Adrenal gland (tissue), 19 donors: ENCODE measurements at places on chromosomes 1 and 21. TPM values are rescaled to one million over a fixed set of nuclear protein-coding genes. Genes with fewer than 3 reads are reported as not detected.
A peak's percentile ranks its signal among the peaks of the same experiment; 100 is the strongest.

DMRTA2 gene
- polyA plus RNA-seq = 0.07 TPM

GUCA2A gene
- not detected for polyA plus RNA-seq

FCGR1A gene
- 63.5 TPM for polyA plus RNA-seq

MYBPH gene
- not detected for polyA plus RNA-seq

XCL2 gene
- polyA plus RNA-seq = 0.33 TPM

DSCAM gene
- 0.07 TPM for polyA plus RNA-seq

CFHR1 gene
- polyA plus RNA-seq = not detected

OBSCN gene
- polyA plus RNA-seq = 0.90 TPM

LCA5L gene
- 4.3 TPM for polyA plus RNA-seq

TRIM63 gene
- 0.24 TPM for polyA plus RNA-seq

KCND3 gene
- 1.4 TPM for polyA plus RNA-seq

LAX1 gene
- polyA plus RNA-seq = 0.66 TPM

TBCE gene
- polyA plus RNA-seq = 39.3 TPM

MSH4 gene
- 0.07 TPM for polyA plus RNA-seq

DNA sequence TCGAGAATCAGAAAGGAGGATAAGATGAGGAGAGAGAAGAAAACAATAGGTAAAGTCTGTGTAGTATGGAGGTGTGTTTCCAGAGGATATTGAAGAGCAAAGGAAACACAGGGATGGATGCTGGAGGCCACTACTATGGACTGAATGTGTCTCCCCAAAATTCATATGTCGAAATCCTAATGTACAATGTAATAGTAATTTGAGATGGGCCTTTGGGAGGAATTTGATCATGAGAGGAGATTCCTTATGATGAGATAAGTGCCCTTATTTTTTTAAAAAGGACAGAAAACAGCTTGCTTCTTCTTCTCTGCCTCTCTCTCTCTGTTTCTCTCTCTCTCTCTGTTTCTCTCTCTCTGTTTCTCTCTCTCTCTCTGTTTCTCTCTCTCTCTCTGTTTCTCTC lies 602.2 kb upstream of the ADAMTS5 start:
- no peak for DNase-seq

DNA sequence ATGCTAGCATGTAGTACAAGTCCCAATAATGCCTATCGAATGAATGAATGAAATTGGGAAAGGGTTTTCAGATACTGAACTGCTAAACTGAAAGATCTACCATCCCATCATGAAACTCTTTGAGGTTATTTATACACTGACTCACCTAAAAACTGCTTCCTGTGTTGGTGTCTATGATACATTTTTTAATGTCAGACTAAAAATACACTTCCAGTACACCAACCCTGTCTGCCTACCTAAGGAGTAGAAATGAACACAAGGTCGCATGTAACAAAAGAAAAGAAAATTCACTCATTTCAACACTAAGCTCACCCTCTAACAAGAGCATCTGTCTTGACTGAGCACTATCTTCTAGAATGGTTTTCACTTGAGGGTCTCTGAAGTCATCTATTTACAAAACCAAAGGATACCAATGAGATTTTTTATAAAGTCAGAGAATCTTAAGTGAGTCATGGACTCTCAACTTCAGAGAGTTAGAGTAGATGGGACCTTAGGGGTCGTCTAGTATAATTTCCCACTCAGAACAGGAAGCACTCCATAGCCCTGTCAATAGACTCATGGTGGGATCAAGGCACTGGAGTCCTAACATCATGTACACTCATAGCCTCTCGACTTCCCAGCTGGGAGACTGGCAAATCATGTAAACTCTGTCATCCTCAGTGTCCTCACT lies 53.4 kb downstream of the WLS start:
- no peak for DNase-seq

DNA sequence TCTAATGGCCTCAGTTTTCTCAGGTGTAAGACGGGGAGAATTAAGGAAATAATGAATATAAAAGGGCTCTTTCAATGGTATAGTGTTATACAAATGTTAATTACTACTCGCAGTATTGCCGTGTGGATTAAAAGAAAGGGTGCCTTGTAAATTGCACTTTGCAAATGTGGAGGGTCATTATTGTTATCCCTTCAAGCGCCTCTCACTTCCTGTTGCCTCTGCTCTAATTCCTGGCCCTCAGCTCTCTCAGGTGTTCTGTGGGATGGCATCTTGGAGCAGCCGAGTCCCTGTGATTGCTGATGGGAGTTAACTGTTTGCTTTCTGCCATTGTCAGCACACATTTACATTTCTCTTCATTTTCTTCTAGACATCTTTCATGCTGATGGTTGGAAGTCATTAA lies 7.1 kb upstream of the S100A11 start:
- DNase-seq = no peak

DNA sequence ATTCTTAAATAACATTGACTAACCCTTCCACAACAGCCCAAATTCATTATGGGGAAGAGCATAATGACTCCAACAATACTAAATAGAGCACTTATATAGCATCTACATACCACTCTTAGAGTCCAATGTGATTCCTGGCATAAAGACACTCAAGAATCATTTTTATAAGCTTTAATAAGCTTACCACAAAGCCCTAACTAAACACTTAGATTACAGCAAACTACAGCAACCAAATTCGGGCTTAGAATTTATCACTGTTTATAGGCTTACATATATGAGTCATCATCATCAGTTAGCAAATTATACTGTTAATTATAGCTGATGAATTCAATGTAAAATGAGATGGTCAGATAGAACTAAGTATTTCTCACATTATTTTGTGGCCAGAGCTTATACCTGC lies 7.3 kb downstream of the SCYL3 start:
- DNase-seq = no peak

DNA sequence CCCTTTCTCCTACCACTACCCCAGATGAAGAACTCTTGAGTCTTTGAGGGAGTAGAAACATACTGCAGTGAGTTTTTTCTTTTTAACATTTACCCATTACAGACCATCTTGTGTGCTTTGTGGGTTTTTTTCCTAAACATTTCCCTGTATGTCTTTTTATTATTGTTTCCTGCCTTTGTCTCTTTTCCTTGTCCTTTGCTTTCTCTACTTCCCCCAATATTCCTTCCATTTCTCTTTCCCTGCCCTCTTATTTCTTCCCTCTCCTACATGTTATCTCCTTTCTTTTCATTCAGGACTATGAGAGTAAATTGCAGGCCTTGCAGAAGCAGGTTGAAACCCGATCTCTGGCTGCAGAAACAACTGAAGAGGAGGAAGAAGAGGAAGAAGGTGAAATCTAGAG lies 79.1 kb upstream of the PGD start:
- no peak for DNase-seq

DNA sequence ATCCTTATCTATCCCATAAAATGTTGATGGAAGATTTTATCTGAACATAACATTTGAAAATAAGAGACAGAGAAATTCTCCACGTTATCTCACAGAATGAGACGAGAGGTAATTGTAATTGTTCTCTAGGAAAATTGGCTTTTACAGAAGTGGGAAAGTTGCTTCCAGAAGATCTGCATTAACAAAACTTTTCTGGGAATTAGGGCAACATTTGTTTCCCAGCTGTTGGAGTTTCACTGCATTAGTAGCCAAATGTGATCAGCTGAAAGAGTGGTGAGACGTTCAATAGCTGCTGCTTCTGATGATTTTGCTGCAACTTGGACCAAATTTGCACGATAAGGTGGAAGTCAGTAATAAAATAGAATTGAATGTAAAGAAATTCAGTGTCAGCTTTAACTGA lies 7.6 kb downstream of the CHODL start:
- no peak for DNase-seq

GRCh38 chr1:186605762-186606350 lies 74.4 kb downstream of the PTGS2 start:
- DNase-seq = peak; percentile 8

- peak; percentile 54 for DNase-seq
Measured at GRCh38 chr1:173122958-173123852, 72.5 kb upstream of the TNFSF18 start.

GRCh38 chr1:229035054-229035747 lies 235.7 kb upstream of the RAB4A start:
- DNase-seq = no peak

GRCh38 chr1:59686574-59686973 lies 128.2 kb upstream of the HOOK1 start:
- no peak for DNase-seq

- peak; percentile 58 for DNase-seq
Measured at GRCh38 chr1:231053493-231054162, 13.6 kb upstream of the FAM89A start.

DNA sequence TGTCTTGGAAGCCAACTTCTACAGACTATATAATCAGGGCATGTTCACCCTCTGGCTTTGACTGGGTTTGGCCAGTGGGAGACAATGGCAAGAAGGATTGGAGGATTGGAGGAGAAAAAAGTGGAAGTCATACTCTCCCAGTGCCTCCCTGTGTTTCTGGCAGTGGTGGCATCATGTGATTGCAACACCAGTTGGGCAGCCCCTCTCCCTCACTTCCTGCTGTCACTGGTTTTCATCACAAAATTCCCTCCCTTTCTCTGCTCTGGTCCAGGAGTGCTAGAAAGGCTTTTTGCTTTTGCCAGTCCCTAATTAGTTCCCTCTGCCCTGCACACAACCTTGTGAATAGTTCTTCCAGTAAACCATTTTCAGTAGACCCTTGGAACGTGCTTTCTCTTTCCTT lies 3.7 kb upstream of the QSOX1 start:
- no peak for DNase-seq

DNA sequence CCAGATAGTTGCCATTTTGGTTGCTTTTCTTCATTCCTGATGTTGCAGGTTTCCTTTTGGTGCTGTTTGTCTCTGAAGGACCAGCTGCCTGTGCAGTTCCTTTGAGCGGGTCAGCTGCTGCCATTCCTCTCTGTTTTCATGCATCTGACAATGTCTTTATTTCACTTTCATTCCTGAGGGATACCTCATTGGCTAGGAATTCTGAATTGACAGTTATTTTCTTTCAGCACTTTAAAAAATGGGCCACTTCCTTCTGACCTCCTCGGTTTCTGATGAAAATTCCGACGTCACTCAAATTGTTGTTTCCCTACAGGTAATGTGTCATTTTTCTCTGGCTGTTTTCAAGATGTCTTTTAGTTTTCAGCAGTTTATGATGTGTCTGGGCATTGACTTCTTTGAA lies 24.8 kb downstream of the CCSAP start:
- DNase-seq = no peak

GRCh38 chr1:43526002-43526401 lies 4.7 kb upstream of the PTPRF start:
- DNase-seq = no peak

DNA sequence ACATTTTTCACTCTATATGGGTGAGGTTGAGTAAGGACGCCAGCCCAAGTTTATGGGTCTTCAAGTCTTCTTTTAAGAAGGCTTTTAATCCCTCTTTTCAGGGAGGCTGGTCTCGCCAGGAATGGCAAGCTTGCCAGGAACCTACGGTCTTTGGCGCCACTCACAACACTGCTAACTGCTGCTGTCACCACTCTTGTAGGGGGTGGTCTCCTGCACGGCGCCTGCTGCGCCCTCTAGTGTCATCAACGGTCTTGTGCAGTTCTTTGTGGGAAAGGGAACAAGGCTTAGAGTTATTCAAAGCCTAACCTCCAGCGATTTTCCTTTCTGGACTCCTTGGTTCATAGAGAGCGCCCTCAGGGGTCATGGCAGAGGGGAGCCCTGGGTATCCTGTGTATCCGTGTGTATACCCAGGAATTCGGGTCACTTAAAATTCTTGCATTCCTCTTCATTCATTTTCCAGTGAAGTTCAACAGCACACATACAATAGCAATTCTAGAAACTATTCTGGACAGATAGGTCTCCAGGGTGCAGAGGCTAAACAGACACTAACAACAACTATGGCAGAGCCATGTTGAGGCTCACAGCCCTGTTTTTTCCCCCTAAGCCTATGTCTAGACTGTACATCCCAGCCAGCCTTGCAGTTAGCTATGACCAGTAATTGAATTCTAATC lies 392.8 kb upstream of the CAMK1G start:
- DNase-seq = peak; percentile 35

GRCh38 chr1:173095632-173096031 lies 44.9 kb upstream of the TNFSF18 start:
- no peak for DNase-seq

- DNase-seq = no peak
Measured at GRCh38 chr21:45080639-45081414, 6.4 kb downstream of the ADARB1 start.

GRCh38 chr1:226696547-226696946 lies 42.5 kb downstream of the ITPKB start:
- no peak for DNase-seq

DNA sequence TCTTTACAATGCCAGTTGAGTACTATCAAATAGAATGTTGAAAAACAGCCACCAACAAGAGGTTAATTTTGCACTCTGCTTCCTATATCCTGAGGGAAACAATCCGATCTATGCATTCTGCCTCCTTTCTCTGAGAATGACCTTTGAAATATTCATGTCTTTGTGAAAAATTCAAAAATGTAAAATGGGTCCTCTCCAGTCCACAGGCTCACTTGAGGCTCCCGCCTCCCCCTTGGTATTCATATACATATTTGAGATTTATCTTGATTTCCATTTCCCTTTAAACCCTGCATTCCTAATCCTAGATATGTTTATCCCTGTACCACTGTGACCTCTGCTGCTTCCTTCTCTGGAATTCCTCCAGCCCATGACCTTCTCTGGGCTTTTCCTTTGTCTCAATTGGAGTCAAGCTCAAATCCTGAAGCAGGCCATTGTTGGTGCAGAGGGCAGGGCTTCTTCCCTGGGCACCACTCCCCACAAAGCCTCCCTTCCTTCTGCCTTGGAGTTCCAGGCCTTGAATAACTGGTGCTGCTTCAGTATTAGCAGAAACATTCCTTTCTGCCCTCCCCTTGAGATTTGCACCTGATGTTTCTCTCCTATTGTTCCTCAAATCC lies 296.8 kb downstream of the PBX1 start:
- DNase-seq = no peak

DNA sequence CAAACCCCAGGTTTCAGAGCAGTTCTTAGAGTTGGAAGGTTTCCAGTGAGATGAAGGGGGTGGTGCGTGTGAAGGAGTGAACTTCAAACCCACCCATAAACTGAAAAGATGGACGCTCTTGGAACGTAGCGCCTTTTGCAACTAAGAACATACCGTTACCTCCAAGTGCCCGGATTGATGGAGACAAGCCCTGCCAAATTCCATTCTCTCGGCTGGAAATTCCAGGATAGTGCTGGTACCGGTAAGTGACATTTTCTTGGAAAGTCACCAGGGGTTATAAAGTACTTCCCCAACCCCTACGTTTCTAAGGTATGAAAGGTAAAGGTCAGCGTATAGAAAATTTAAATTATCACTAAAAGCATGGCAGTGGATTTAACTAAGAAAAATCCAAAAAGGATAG lies 91.6 kb upstream of the CLDN14 start:
- no peak for DNase-seq

GRCh38 chr1:24199291-24199900 lies 12.3 kb upstream of the IFNLR1 start:
- DNase-seq = peak; percentile 54

DNA sequence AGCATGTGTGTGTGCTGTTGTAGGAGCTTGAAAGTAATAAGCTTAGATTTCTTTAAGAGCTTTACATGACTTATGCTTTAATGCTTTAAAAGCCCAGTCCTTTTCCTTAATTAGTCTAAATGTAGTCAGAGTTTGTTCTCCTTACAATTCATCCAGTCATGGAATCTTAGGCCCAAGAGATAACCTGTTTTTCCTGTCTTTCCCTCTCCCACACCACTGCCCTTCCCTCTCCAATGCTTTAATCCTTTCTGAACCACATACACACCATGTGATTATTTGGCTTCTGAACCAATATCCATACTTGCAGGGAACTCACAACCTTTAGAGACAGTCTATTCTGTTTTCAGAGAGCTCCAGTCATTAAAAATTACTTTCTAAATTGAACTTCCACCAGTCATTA lies 37.6 kb downstream of the ALG6 start:
- no peak for DNase-seq

GRCh38 chr21:38956007-38956406 lies 150.3 kb downstream of the ETS2 start:
- DNase-seq = no peak

- no peak for DNase-seq
Measured at GRCh38 chr1:74053407-74053806, 144.6 kb downstream of the LRRIQ3 start.
